M059J (cell line): ENCODE measurements at places on chromosomes 7 and 10. TPM values are rescaled to one million over a fixed set of nuclear protein-coding genes. Genes with fewer than 3 reads are reported as not detected.

DNA sequence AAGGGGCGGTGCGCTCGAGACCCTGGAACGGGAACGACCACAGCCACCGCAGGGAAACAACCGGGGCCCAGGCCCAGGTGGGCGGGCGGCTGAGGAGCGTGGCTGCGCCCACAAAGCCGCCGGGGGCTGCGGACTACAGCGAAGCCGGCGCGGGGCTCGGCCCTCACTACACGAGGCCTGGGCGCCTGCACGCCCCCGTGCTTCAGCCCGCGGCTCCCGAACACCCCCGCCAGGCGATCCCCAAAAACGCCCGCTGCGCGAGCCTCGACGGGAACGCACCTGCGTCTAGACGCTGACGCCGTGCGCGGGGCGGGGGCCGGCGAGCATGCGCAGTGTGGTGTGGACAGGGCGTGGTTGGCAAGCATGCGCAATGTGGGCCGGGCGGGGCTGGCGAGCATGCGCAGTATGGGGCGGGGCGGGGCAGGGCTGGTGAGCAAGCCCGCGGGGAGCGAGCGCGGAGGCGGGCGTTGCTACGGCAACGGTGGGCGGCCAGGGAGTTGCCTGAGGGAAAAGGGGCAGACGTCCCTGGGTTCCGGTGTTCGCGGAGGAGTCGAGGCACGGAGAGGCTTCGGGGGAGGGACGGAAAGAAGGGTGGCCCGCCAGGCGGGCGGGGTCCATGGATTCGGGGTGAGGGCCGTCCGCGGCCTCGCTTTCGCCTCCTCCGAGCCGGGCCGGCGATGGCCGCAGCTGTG is at the start of gene RNF32:
RNF32 (plus strand) TSS at position 518 of the 692 bp plus-strand sequence. CDS start 3,104 bp downstream, outside the sequence.
- peak; percentile 50 for DNase-seq

ITGB8 gene
- 18.4 and 24.3 TPM in 2 replicates for total RNA-seq

TLX1 gene
- total RNA-seq, result not detected in 2 replicates

DNA sequence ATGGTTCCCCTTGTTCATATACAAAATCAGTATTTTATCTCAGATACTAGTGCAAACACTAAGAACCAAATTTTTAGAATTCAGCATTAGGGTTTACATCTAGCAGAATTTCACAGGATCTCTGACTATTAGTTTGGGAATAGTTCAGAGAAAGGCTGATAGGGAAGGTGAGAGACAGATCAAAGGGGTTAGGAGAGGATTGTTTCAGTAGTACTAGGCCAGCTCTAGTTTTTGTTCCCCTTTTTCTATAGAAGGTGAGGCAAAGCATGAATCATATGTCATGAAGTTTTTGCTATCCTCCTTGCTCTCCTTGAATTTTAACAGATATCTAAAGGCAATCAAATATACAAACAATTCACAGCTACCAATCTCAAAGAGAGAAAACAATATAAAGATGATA is 26.1 kb upstream of the CTNNA3 start:
- DNase-seq, result no peak

- peak; percentile 5 for DNase-seq
Observed at GRCh38 chr10:108184114-108184513, 1019.6 kb upstream of the SORCS1 start.

GRCh38 chr7:36712015-36712414 is 12.3 kb downstream of the AOAH start:
- no peak for DNase-seq

DNA sequence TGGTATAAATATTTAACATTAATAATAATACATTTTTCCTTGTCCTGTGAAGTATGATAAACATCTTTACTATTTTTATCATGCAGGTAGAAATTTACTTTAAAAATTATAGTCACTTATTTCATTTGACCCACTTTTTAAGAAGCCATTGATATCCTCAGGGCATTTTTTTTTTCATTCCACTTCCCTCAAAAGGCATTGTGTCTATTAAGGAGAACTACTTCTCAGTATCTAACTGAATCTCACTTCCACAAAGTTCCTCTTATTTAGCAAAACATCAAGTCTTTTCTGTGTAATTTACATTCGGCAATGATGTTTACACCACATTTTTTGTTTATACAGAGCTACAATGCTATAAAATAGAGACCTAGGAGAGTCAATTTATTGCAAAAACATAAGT is 388.2 kb upstream of the AKR1E2 start:
- DNase-seq, result no peak

UCMA gene
- total RNA-seq, result not detected in 2 replicates

MEOX2 gene
- total RNA-seq, result not detected in 2 replicates

DNA sequence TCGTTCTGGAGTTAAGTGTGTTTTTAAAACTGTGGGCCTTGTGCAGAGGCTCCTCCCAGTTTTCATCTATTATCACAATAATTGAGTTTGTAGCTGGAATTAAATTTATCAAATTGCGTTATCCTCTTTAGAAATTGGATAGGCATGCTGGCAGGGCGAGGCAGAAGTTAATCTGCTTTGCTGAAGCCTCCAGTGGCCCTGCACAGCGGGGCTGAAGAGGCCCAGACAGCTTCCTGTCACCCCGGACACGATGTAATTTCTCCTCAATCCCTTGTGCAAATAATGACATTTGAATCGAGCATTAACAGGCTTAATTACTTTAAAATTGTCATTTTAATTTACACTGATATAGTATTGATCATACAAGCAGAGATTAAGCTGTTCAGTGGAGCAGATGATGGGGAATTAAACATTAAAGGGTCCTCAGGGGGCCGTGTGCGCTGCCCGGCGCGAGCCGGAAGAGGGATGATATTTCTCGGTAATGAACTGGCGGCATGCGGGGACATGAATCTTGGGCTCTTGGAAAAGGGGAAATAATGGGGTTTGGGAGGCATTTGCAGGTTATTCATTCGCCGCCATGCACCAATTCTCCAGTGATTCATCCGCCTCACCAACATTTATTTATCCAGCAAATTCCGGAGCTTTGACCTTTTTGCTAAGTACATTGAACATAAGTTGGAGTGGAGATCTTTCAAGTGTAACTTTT is 118.5 kb downstream of the NKX6-2 start:
- peak; percentile 65 for DNase-seq

DNA sequence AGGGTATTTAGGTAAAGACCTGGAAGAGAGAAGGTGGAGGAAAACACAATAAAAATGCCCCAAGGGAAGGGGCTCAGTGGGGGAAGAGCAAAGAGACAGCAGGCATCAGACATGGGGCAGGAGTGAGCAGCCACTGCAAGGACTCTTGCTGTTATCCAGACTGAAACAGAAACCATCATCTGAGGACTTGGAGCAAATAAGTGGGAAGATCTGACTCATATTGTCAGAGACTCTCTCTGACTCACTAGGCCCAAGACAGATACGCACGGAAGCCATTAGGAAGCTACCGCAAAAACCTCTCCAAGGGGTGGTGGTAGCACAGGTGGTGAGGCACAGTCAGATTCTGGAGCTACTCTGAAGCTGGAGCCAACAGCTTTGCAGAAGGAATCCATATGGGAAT is 110.7 kb downstream of the RNF32 start:
- peak; percentile 97 for DNase-seq

DNA sequence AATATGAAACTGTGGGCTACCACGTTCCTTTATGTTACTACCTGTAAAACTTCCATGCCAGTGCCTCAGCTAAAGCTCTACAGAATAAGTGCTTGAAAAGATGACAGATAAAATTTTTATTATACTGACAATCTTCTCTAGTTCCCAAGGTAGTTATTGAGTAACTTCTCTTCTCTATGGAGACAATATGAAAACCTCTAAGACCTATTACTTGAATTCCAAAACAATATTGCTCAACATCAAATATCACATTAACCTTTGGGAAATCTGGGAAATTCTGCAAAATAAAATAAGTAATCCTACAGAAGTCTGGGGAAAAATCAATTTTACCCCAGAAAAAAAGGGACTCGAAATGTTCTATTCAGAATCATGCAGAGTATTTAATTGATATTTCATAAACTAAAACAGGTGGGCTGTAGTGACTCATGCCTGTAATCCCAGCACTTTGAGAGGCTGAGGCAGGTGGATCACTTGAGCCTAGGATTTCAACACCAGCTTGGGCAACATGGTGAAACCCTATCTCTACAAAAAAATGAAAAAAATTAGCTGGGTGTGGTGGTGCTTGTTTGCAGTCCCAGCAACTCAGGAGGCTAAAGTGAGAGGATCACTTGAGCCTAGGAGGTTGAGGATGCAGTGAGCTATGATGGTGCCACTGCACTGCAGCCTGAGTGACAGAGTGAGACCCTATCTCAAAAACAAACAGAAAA is 23.8 kb upstream of the ANK3 start:
- no peak for DNase-seq

- DNase-seq, result peak; percentile 8
Observed at GRCh38 chr7:148336411-148336810, 254.2 kb upstream of the C7orf33 start.
